ENCODE measurements at places on chromosomes 11 and 22.

DNA sequence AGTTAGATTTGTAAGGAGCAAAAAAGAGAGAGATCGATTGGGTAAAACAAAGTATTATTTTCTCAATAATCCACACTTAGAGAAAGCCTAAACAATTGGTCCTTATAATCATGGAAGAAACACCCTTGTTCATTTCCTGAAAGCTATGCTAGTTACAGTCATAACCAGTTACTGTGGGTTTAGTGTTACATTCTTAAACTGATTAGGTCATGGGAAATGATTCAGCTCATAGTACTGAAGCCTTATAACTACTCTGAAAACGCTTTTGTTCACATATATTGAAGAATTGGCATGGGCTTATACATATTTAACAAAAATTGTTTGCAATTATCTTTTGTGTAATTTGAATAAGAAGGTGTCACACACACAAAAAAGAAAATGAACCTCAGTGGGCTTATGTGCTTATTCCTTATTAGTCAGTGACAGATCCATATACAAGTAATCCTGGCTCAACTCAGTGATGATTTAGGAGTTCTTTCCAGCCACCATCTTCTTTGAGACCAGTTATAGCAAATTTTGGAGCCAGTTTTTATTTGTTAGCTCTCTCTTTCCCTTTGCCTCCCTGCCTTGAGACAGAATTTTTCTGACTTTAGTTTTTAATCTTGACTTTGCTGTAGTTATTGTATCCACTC is 198.5 kb upstream of the CTSC start:
- no peak for DNase-seq

- DNase-seq: no peak
Observed at GRCh38 chr11:3130269-3131071, 34.6 kb downstream of the OSBPL5 start.

- DNase-seq: no peak
Observed at GRCh38 chr22:44847380-44847779, 95.0 kb downstream of the ARHGAP8 start.

DNA sequence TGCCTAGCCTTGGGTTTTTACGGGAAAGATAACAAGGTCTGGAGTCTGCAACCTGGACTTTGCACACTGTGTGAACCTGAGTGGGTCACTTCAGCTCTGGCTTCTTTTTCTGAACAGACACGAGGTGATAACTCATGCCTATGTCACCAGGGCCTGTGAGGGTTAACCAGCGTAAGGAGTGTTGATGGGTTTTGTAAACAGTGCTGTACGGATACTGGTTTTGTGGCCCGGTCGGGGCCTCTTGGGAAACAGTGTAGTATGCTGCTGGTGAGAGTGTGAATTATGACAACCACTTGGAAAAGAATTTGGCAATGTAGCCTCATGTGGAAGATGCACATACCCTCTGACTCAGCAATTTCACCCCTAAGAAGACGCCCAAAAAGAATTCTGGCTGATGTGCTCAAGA is 266.8 kb downstream of the MN1 start:
- no peak for DNase-seq

- no peak for DNase-seq
Observed at GRCh38 chr22:46737105-46737975, 712 bp downstream of the CERK start.

- no peak for DNase-seq
Observed at GRCh38 chr22:33382436-33382835, 324.3 kb upstream of the SYN3 start.

- no peak for DNase-seq
Observed at GRCh38 chr22:45594123-45594941, 77.3 kb upstream of the ATXN10 start.

GRCh38 chr11:61018059-61018458 is 46.6 kb downstream of the CD6 start:
- DNase-seq: no peak

DNA sequence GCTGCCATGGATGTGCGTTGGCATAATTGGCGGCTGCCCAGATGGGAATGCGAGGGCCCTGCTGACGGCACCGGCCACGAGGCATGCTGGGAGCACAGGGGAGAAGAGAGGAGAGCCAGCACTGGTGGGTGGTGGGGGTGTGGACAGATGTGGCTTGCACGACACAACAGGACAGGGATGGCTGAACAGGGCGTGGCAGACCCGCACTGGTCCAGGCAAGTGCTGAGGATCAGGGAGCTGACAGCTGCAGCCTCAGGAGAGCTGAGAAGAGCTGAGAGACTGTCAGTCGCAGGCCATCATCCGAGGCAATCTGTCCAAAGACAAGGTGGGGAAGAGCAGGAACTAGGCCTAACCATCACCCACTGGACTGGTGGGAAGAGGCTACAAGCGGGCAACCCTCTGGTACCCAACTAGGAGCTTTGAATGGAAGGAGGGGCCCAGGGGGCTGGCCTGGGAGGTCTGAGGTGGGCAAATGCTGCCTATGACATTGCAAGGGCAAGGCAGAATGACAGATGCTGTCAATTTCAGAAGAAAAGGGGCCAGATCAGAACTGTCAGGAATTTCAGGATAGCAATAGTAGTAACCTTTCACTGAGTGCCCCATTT is 2.4 kb downstream of the GNB1L start:
- no peak for DNase-seq

DNA sequence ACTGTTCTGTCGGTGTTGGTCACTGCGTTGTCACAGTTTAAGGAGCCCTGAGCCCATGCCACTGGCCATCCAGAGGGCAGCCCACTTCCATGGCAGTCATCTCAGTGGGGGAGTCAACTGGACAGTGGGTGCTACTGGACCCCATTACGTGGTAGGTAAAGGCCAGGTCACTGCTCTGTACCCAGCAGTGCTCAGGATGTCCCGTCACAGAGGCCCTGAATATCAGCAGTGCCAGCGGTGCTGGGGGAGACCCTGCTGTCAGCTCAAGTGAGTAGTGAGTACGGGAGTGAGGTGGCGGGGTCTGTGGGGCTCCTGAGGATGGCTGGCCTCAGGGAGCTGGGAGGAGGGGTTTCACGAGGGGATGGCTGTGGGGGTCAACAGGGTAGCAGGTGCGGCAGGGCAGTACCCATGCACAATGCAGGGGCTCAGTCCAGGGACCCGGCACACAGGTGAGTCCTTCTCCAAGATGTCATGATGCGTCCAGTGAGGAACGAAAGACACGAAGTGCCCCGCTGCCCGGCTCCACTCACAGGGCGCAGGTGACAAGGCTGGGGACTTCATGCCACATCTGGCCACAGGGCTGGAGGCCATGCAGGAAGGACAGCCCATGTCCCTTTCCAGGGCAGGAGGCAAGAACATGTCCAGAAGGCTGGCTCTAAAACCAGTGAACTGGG is 27.9 kb downstream of the CELSR1 start:
- no peak for DNase-seq

- DNase-seq: no peak
Observed at GRCh38 chr11:57776031-57776521, 14.5 kb downstream of the CTNND1 start.

- no peak for DNase-seq
Observed at GRCh38 chr11:27700351-27701301, at the start of gene BDNF. Gene BDNF (minus strand): TSS chr11:27700455. CDS start chr11:27658564, 41,891 bp downstream.

DNA sequence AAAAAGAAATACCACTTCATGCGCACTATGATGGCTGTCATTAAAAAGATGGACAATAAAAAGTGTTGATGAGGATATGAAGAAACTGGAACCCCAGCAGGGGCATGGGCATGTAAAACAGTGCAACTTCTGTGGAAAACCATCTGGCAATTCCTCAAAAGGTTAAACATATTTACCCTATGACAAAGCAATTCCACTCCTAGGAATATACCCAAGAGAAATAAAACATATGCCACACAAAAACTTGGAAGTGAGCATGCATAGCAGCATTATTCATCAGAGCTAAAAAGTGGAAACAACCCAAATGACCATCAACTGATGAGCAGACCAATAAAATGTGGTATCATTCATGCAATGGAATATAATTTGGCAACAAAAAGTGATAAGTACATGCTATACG is 50.1 kb downstream of the LRRC32 start:
- DNase-seq: no peak

- DNase-seq: no peak
Observed at GRCh38 chr22:38513063-38513462, 7.0 kb upstream of the DDX17 start.

DNA sequence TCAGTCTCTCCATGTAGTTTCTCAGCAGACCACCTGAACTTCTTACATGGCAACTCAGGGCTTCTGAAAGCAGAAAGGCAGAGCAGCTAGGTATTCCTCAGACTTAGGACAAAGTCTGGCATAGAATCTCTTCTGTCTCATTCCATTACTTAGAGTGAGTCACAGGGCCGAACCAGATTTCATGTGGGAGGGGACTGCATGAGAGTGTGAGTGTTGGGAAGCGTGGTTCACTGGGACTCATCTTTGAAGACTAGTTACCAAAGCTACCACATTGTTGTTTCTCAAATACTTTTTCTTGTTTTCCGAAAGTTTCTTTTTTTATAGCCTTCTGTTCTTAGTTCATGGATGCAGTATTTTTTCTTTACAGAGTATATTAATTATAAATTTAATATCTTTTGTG is 36.1 kb upstream of the SCN3B start:
- DNase-seq: no peak

DNA sequence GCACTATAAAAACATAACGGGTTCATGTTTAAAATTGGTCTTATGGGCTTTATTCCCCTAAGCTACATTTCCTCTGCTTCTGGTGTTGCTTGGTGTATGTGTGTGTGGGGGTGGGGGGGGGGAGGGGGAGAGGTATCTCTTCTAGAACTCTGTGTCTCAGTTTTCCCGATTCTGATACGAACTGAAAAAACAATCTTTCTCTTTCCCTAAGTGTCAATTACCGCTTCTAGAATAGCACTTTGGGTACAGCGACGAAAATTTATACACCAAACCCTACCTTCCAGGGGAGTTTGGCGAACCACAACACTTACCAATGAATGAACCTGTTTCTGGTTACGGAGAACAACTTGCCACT is 636 bp downstream of the NUP160 start:
- DNase-seq: no peak

- DNase-seq: no peak
Observed at GRCh38 chr11:67442504-67443404, 522 bp downstream of the CORO1B start.

GRCh38 chr11:118227865-118228785 is 3.3 kb upstream of the JAML start:
- DNase-seq: peak; percentile 96

DNA sequence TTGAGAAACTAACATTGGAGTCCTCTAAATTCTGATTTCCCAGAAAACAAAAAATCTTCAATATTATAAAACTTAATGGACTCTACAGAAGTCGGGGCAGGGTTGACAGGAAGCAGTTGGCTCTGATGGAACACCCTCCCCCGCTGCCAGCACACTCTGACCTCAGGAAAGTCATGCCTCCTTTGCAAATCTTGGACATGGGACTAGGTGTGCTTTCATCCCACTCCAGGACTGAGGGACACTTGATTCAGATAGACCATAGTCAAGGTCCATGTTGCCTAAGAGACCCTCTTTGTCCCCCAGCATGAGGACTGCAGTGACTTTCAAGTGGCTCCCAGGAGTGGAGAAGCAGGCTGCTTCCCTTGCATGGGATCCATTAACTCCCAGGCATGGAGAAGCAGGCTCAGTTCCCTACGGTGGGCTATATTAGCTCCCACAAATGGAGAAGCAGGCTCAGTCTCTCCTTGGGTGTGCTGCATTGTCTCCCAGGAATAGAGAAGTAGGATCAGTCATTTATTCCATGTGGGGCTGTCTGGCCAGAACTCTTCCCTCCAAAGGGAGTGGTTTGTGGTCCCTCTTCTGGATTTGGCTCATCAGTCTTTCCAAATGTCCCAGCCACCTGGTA is 38.3 kb downstream of the C22orf31 start:
- DNase-seq: no peak

GRCh38 chr11:37947821-37948220 is 1349.8 kb upstream of the RAG2 start:
- DNase-seq: no peak
